ENCODE measurements at places on chromosomes 1 and 21.

GRCh38 chr1:155178441-155179111 lies 4.9 kb downstream of the TRIM46 start:
- DNase-seq, result peak; percentile 35

GRCh38 chr21:40800126-40800525 lies 46.8 kb downstream of the DSCAM start:
- DNase-seq, result no peak

GRCh38 chr21:25005388-25005787 lies 601.9 kb downstream of the MRPL39 start:
- DNase-seq, result no peak

- no peak for DNase-seq
These were observed 8.3 kb downstream of the DNAI4 start for GRCh38 chr1:66916320-66916719.

- DNase-seq, result no peak
These were observed 28.4 kb upstream of the CD84 start for GRCh38 chr1:160607672-160608032.

All from upper lobe of left lung (tissue), 6 donors.